ENCODE measurements at places on chromosomes 13 and 19.

DNA sequence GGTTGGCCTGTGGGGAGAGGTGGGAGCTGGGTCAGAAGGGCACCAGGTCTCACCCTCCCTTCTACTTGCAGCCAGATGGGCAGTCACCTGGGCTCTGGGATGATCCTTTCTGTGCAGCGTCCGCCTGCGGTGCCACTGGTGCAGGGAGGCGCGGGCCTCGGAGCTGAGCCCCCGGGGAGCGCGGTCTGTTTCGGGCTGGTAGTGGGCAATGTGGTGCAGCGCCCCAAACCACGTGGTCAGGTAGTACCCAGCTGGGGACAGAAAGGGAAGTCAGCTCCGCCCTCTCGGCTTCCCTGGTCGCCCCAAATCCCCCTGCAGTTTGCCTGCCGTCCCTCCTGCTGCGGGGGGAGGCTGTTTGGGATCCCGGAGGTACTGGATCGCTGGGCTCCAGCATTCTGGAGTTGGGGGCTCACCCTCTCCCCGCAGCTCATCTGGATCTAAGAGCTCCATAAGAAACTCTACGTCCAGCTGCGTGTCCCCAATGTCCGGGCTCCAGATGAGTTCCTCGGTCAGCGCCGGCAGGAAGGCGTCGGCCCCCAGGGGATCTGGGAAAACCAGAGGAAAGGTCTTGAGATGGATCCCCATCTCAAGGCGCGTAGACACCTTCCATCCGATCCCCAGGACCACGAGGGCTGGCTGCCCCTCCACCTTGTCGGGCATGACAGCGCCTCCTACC is 8.8 kb downstream of the RINL start:
- DNase-seq, result no peak

DNA sequence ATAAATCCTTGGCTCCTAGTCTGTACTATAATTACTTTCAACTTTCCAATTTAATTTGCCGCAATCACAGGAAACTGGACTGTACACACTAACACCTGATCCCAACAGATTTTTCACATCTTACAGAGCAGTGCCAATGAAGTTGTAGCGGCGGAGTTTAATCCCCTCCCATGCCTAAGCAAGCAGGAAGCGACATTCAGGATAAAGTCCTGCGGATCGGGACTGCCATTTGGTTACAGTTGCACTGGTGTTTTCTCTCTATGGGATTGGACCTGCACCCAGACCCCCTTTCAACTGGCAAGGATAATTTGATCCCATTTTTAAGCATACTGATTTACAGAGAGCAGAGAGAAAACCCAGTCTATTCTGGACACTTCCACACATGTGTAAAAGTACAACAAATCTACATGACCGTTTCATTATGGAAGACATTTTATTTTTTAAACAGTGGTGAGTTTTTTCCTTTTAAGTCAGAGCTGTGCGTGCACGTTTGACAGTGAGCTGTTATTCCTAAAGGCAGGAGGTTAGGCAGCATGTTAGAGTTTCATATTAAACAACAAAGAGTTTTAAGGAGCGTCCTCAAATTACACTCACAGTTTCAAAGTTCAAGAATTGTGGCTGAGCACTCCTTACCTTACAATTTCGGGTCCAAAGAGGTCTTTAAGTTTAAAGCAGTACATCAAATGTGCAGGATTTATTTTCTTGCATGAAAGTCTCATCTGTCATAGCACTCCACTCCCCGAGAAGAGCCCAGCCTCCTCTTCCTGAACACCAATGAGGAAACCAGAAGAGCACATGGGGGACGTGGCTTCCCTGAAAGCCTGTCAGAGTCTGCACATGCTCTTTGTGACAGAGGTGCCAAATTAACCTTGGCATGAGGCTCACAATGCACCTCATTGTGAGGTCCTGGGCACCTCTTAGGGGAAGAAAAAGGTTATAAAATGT is 141.6 kb upstream of the RFC3 start:
- peak; percentile 40 for DNase-seq

DNA sequence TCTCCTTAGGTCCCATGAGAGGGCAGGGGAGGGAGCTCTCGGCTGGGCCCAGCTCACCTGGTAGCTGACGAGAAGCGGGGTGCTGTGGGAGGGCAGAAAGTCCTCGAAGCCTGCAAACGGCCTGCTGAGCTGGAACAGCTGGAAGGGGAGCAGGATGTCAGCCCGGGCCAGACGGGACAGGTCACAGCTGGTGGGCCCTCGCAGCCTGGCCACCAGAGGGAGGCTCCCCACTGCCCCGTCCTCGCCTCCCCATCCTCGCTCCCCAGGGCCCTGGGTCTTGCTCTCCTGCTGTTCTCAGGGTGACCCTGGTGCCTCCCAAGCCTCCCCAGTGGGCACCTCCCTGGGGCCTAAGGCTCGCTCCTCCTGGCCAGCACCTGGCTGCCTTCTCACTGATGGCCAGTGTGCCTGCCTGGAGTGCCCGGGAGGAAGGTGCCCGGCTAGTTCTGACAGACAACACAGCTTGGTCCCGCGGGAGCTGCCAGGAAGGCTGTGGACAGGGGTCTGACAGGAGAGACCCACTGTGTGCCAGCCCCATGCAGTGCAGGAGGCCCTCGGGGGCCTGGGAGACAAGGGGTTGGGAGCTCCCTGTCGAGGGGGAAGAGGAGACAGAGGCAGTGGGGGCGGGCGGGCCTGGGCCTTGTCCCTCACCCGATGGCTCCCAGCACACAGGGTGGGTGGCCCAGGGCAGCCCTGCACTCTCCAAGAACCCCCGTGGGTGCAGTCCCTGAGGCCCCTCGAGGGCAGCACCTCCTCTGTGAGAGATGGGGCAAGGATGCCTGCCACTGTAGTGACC is 20.3 kb downstream of the GPX4 start:
- no peak for DNase-seq

DNA sequence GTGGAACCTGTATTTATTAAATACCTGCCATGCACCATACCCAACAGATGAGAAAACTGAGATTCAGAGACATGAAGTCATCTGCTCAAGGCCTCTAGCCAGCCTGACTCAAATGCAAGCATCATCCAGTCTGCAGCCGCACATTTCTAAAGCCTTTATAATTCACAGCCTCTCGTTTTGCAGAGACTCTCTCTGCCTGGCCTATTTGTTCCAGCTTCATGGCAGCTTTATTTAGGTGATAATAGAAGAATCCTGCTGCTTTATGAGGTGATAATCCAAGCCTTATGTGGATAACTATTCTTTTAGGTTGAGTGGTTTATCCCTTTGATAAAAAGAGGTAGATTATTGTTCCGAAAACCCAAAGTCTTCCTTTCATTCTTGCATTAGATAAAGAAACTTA is 58.4 kb downstream of the OXGR1 start:
- DNase-seq, result no peak

- no peak for DNase-seq
These were observed 15.2 kb downstream of the BIVM start for GRCh38 chr13:102814025-102814607.

DNA sequence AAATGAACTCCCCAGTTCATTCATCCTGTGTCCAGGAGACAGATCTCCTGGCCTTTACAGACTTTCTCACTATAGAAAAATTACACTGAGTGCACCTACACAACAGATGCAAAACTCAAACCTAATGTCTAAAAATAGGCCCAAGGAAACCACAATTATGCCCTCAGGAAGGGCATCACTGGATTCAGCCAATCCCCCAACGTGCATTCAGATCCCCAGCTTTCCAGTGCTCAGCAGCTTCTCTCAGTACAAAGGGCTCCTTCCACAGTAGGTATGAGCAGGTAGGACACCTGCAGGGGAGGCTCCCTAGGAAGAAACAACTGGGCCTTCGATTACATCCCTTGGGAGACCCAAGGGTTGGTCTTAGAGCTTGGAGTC is 2.1 kb downstream of the ZNF709 start:
- DNase-seq, result no peak

- no peak for DNase-seq
These were observed 1.2 kb downstream of the GPR12 start for GRCh38 chr13:26759249-26759906.

GRCh38 chr19:53598361-53598760 is 33.4 kb upstream of the DPRX start:
- no peak for DNase-seq

DNA sequence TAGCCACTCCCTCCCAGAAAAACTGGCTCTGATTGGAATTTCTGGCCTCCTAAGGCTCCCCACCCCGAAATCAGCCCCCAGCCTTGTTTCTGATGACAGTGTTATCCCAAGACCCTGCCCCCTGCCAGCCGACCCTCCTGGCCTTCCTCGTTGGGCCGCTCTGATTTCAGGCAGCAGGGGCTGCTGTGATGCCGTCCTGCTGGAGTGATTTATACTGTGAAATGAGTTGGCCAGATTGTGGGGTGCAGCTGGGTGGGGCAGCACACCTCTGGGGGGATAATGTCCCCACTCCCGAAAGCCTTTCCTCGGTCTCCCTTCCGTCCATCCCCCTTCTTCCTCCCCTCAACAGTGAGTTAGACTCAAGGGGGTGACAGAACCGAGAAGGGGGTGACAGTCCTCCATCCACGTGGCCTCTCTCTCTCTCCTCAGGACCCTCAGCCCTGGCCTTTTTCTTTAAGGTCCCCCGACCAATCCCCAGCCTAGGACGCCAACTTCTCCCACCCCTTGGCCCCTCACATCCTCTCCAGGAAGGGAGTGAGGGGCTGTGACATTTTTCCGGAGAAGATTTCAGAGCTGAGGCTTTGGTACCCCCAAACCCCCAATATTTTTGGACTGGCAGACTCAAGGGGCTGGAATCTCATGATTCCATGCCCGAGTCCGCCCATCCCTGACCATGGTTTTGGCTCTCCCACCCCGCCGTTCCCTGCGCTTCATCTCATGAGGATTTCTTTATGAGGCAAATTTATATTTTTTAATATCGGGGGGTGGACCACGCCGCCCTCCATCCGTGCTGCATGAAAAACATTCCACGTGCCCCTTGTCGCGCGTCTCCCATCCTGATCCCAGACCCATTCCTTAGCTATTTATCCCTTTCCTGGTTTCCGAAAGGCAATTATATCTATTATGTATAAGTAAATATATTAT is 6.1 kb downstream of the FOSB start:
- no peak for DNase-seq

- no peak for DNase-seq
These were observed 426.4 kb downstream of the SLITRK5 start for GRCh38 chr13:88097541-88097940.

DNA sequence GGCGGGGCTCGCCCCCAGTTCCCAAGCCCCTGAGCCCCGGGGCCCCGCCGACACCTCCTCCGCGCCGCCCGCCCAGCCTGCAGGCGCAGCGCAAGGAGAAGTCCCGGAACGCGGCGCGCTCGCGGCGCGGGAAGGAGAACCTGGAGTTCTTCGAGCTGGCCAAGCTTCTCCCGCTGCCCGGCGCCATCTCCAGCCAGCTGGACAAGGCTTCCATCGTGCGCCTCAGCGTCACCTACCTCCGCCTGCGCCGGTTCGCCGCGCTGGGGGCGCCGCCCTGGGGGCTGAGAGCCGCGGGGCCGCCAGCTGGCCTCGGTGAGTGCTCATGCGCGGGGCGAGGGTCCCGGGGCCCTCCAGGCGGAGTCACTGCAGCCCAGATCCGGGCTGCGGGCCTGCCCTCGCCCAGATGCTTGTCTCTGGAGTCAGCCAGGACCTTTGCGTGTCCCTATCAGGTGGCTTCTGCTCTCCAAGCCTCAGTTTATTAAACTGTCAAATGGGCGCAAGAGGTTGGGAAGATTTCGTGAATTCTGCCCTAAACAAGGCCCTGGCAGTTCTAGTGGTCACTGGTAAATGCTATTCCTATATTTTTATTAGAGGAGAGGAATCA is 2.0 kb downstream of the NPAS1 start:
- DNase-seq, result no peak

Data from Calu3 (cell line).